Brain (organoid and tissue), 16 donors: ENCODE measurements at places on chromosomes 2 and 18.

- DNase-seq: no peak
These were observed 10.6 kb upstream of the RPIA start for GRCh38 chr2:88680916-88681315.

DNA sequence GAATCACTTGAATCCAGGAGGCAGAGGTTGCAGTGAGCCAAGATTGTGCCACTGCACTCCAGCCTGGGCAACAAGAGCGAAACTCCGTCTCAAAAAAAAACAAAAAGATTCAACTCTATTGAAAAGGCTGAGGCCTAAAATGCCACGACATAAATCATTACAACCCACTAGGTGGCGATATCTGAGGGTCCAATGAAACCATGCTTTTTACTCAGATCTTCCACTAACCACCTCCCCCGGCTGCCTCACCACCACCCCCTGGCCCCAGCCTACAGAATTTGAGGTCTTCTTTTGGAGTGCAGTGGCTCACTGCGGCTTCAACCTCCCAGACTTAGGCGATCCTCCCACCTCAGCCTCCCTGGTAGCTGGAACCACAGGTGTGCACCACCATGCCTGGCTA is 57.5 kb downstream of the AP1S3 start:
- no peak for DNase-seq

- no peak for DNase-seq
These were observed 13.3 kb downstream of the ATF2 start for GRCh38 chr2:175154661-175155082.

DNA sequence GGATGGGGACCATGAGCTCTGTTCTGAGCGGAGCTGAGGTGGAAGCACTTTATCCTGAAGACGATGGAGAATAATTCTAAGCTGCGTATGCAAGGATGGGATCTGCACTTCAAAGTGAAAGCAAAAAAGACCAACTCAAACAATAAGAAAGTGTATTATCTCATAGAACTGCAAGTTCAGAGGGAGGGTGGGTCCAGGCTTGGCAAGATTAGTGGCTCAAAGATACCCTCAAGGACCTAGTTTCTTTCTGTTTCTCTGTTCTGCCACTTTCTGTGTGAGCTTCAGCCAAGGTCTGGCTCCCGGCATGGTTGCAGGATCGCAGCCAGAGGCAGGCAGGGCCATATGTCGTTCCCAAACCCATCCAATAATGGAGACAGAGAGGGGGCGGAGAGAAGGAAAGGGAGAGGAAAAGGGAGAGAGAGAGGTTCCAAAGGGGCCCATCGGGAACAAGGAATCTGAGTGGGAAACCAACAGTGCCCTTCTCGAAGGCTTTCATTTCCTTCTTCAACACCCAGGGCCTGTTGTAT is 169.2 kb upstream of the NCK2 start:
- DNase-seq: peak; percentile 82

DNA sequence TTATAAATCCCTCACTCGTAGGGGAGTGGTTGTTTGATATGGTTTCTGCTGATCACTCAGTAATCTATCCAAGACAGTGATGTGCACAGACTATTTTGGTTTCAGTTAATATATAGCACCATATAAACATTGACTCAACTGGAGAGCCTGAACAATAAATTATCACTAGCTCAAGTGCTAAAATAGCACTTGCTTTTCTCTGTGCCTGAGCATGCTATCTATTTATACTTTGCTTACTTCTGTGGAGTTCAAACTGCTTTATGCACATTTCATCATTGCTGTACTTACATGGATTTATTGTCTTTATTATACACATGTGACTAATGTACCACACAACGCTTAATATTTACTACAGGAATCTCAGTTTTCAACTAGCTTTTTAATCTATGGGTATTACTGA is 133.6 kb downstream of the BCL2 start:
- DNase-seq: no peak

DNA sequence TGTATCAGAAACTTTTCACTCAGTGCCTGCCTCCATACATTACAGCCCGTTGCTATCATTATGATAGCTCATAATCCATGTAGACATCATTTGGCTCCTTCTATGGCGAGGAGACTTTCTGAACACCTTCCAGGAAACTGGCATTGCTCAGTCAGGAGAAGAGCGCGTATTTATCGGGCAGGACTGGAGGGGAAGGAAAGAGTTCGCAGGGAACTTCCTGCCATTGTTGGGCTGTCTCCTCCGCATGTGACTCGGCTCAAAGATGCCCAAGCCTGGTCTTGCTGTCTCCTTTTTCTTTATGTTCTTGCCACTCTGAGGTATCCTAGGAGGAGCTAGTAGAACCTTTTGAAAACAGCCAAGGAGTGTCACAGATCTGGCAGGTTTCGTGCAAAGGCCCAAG is 156.8 kb downstream of the CTIF start:
- no peak for DNase-seq

DNA sequence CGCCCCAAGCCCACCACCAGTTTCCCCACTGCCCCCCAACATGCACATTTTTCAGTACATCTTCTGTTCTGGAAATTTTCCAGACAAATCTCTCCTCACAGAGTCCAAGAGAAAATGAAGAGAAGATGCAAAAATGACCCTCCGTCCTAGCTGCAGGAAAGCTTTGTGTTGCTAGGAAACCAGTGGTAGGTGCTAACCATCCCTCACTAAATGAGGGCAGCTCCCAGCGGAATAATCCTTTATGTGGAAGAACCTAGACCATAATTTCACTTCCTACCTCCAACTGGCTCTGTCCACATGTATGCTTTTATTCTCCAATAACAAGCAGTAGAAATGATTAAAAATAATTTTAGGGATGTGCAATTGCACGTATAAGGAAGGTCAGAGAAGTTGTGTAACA is 311.9 kb upstream of the EPHA4 start:
- peak; percentile 75 for DNase-seq

DNA sequence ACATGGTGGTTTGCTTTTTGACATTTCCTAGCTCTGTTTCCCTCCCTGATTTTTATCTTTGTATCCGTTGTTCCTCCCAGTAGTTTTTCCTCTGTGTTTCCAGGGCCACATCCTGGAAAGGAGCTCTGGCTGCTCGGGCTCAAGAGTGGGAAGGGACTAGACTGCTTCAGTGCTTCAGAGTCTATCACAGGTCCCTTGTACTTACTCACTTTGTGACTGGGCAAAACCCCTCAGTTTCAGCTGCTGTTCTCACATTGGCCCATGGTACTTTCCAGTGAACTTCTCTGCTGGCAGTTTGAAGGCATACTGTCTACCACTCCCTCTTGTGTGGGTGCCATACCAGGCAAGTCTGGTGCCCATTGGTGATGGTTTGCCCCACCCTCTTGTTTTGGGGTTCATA is 7.5 kb upstream of the STAMBP start:
- DNase-seq: no peak

GRCh38 chr18:79396431-79397246 is 909 bp downstream of the NFATC1 start:
- no peak for DNase-seq

GRCh38 chr2:223727562-223727961 is 109.8 kb downstream of the AP1S3 start:
- DNase-seq: peak; percentile 36

- DNase-seq: no peak
These were observed 37.7 kb downstream of the NFATC1 start for GRCh38 chr18:79433431-79433830.

DNA sequence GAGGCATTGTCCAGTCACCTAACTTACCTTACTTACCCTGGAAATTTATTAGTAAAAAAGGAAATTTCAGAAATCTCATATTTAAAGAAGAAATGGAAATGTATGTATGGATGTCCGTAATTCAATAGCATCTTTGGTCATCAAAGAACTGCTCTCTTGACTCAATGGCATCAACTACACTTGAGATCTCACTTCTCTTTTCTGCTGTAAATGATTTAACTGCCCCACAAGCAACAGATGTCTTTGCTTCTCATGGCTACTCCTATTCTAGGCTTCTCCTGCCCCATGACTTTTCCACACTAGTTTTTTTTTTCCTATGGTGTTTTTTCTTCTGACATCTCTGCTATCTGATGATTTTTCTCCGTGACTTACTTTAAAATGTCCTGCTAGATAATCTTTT is 34.0 kb upstream of the ERMN start:
- no peak for DNase-seq

- no peak for DNase-seq
These were observed 3.8 kb upstream of the CCDC68 start for GRCh38 chr18:54962919-54963645.
